ENCODE measurements at places on chromosomes 6 and 20.

DNA sequence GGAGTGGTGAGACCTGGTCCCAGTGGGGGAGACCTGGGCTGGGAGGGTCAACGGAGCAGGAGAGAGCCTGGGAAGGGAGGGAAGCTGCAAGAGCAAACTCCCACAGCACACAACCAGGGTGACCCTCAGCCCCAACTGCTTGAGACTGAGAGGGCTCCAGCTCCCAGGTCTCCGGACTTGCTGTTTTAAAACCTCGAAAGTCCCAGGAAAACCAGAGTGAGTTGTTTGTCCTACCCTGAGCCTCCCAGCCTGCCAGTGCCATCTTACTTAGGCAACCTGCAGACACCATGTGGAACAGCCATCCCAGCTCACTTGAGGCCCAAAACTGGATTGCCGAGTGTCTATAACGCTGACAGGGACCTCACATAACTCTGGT is 4.8 kb upstream of the NTSR1 start:
- no peak for ATAC-seq

- no peak for ATAC-seq
Measured at GRCh38 chr6:1801401-1801800, 191.7 kb downstream of the FOXC1 start.

DNA sequence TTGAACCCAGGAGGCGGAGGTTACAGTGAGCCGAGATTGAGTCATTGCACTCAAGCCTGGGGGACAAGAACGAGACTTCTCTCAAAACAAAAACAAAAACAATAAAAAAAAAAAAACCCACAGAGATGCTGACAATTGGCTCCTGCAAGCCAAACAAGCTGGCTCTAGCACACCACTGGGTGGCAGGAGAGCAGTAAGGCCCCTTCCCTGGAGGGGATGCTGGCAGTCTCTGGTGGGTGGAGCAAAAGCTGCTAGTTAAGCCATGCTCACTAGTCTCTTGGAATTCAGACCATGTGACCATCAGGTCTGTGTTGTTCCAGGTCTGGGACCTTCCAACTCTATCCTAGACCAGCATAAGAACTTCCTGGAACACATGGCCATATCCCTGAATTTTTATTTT is 18.9 kb upstream of the DSN1 start:
- no peak for ATAC-seq

GRCh38 chr20:50070361-50070760 is 42.6 kb downstream of the UBE2V1 start:
- ATAC-seq = no peak

- ATAC-seq = no peak
Measured at GRCh38 chr6:53015486-53015885, 20.4 kb upstream of the GSTA4 start.

- no peak for ATAC-seq
Measured at GRCh38 chr6:2895072-2895471, 8.0 kb downstream of the SERPINB9 start.

- ATAC-seq = no peak
Measured at GRCh38 chr6:30361661-30362060, 16.7 kb downstream of the RPP21 start.

DNA sequence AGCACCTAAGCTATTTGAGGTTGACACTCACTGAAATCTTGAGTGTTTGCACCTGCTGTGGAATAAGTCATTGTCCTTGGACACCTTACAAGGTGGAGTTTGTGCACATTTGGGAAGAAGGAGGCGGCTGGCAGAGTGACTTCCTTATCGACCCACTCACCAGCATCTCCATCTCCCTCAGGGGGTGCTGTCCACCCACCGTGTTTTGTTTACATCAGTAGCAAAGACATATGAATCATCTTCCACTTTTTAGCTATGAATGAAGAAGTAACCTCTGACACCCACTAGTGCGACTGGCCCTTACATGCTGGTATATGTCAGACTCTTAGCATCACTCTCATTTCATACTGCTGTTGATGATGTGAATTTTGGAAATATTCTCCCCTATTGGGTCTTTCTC is 119.5 kb upstream of the SGK1 start:
- ATAC-seq = peak; percentile 81

GRCh38 chr20:871948-872347 is 38.4 kb downstream of the FAM110A start:
- ATAC-seq = no peak

GRCh38 chr6:56804996-56805395 is 149.9 kb upstream of the BEND6 start:
- ATAC-seq = no peak

All from stimulated activated memory B cell treated with anti-CD40 and anti-IgM and Interleukin-4, amounts not matched to agents 10 μg/mL and 1 μg/mL and 100 μg/mL, for 72 hours (primary cell).